Renal cortex interstitium (tissue), 15 donors: ENCODE measurements at places on chromosomes 1 and 21.

DNA sequence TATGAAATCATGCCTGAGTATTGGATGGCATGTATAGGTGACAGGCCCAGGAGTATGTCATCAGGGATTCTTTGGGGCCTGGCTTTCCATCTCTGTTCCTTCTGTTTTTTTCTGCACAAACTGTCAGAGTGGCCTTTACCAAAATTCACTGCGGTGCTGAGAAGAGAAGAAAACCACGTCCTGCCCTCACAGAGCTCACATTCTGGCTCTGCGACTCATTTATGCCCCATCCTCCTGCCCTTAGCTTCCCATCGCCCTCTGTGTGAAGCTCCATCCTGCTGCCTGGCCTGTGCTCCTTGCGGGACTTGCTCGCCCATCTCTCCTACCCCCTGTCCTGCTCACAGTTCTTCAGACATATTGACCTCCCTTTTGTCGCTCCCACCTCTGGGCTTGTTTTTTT, 73.4 kb downstream of the HUNK start:
- no peak for DNase-seq

- no peak for DNase-seq
These were observed 59.7 kb downstream of the DESI2 start for GRCh38 chr1:244712669-244713068.

GRCh38 chr1:223759273-223759672, 46.9 kb downstream of the CAPN2 start:
- DNase-seq, result no peak

GRCh38 chr1:195415584-195415983, 1192.7 kb downstream of the KCNT2 start:
- no peak for DNase-seq

- DNase-seq, result no peak
These were observed 15.0 kb downstream of the SPRTN start for GRCh38 chr1:231353086-231353485.

DNA sequence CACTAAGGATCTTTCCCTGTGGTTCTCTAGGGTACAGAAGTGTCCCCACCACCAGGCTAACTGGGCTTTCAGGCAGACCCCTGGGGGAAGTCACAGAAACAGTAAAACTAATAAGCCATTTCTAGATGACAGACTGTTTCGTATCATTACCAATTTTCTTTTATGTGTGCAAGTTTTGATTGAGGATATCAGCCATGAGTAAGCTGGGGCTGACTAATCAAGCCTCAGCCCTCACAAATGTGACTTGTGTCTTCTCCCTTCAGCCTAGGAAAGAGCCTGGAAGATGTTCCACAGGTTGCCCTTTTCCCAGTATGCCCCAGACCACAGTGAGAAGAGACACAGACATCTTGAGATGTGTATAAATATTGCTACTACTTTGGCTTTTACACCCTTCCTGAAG, 10.5 kb downstream of the PTGFRN start:
- DNase-seq, result no peak

DNA sequence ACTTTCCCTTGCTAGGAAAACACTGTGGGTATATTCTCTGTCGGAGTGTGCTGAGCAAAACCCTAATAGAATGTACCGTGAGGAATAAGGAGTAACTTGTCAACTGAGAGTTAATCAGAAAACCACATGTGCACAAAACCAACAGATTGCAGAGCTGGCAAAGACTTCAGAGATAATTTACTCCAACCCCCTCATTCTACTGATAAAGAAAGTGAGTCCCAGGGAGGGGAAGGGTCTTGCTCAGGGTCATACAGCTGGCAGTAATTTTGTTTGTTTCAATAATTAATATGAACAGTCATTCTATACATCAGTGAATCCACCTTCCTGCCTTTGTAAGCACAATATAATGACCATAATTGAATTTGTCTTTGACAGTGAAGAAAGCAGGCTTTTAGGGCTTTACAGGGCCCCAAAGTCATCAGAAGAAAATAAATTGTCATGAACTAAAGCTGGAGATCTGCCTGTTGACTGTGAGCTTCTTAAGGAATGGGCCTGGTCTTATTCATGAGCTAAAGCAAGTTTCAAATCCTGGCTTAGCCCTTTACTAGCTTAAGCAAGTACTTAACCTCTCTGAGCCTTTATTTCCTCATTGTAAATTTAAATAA, 67.2 kb upstream of the HOOK1 start:
- no peak for DNase-seq

- no peak for DNase-seq
These were observed 11.7 kb upstream of the TDRD10 start for GRCh38 chr1:154490317-154490716.

- DNase-seq, result no peak
These were observed 342.2 kb downstream of the OMA1 start for GRCh38 chr1:58204284-58204683.

DNA sequence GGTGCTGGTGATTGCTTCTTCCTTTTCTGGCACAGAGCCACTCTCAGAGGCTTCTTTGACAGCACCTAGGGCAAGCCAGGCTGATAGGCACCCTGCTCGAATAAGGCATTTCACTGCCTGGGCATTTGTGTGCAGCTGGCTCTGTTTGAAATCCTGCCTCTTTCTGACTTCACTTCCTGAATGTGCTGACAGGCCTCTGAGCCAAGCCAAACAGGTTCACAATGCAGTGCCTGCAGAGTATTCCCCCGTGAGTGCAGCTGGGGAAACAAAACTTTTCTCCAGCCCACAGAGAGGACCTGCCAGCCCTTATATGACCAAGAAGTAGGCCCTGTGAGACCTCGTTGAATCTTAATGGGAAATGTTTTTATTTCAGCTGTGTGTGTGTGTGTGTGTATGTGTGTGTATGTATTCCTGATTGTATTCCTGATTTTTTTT, 10.4 kb downstream of the JUN start:
- DNase-seq, result peak; percentile 27

- DNase-seq, result no peak
These were observed 5.8 kb downstream of the HSPB7 start for GRCh38 chr1:16011936-16012589.

- DNase-seq, result no peak
These were observed 281.5 kb downstream of the NEGR1 start for GRCh38 chr1:72000809-72001208.

DNA sequence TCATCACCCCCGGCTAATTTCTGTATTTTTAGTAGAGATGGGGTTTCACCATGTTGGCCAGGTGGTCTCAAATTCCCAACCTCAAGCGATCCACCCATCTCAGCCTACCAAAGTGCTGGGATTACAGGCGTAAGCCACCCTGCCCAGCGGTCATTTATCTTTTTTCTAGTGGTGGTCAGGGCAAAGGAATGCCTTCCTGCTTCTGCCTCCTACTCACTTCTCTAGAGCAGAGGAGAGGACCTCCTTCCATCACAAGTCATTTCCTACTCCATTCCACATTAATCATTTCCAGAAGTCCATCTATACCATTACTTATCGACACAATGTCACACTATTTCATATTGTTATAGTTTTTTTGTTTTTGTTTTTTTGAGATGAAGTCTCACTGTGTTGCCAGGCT, 13.3 kb downstream of the FBXO42 start:
- no peak for DNase-seq

DNA sequence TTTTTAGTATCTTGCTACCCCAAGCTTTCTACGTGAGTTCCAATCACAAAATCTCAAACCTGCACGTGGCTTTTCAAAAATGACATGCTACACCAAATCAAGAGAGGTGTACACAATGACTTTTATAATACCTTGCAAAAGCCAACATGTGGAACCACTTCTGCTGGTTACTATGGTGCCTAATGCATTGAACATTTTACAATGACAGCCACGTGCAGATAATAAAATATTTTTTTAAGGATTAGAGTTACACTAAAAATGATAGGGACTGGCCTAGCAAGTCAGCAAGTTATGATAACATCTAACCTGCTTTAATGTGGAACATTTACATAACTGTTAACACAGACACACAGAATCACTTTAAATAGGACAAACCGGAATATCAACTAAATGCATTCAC, 30.2 kb downstream of the EYA3 start:
- DNase-seq, result no peak

GRCh38 chr1:150182247-150182646, 32.5 kb downstream of the PLEKHO1 start:
- no peak for DNase-seq

DNA sequence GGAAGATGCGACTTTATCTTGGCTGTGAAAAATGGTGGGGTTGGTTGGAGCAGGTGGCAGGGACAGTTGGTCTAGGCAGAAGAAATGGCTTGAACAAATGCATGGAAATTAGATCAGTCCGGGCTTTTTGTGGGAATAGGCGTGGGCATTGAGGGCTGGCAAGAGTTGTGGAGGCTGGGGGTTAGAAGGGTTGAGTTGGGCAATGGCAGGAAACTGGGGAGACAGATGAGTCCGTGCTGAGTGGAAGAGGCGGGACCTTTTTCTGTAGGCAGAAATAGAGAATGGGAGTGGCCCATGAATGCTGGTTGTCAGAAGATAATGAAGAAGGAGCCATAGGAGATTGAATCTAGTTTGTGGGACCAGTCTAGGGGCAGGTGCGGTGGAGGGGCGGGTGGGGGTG, 6.9 kb downstream of the PDPN start:
- no peak for DNase-seq

DNA sequence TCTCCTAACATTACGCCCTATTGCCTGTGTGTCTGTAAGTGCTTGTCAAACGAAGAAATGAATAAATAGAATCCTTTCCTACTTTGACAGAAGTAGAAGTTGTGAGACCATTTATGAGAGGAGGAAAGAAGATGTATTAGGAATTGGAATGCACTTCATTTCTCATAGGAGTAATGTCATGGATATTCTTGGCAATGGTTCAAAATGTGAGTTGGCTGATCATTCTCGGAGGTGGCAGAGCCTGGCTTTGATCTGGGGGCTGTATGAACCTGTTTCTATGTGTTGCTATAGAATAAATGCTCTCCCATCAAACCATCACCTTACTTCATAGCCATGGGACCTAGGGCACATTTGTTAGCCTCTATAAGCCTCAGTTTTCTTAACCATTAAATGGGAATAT, 10.1 kb upstream of the SERBP1 start:
- DNase-seq, result no peak

- no peak for DNase-seq
These were observed 66.4 kb downstream of the LUZP1 start for GRCh38 chr1:23102289-23102688.

- DNase-seq, result no peak
These were observed 19.1 kb downstream of the CD101 start for GRCh38 chr1:117020526-117021156.

DNA sequence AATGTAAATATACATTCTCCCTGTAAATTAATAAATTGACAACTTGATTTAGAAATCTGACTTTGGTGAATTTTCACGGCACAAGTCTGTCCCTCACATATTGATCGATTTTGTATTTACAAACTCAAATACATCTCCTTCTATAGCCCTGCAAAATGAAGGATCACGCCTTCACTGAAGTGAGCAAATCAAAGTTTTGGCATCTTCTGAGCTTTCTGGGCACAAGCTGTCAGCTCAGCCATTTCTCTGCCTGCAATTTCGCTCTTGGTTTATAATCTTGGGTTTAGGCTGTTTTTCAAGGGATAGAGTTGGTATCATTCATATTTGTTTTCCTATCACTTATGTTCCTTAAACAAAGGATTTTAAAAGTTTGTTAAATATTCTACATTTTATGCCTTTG, 25.8 kb downstream of the ANP32E start:
- DNase-seq, result no peak
